Heart left ventricle (tissue), 16 donors: ENCODE measurements at places on chromosomes 1 and 21. TPM values are rescaled to one million over a fixed set of nuclear protein-coding genes. Genes with fewer than 3 reads are reported as not detected.

- H3K36me3 ChIP-seq, result no peaks in the 10 kb centered on the region
- no peak for DNase-seq
- H3K27me3 ChIP-seq, result no peaks in the 10 kb centered on the region
- H3K4me1 ChIP-seq, result no peaks in the 10 kb centered on the region
These were observed 1412.1 kb downstream of the PLA2G4A start for GRCh38 chr1:188240772-188241406.

DNA sequence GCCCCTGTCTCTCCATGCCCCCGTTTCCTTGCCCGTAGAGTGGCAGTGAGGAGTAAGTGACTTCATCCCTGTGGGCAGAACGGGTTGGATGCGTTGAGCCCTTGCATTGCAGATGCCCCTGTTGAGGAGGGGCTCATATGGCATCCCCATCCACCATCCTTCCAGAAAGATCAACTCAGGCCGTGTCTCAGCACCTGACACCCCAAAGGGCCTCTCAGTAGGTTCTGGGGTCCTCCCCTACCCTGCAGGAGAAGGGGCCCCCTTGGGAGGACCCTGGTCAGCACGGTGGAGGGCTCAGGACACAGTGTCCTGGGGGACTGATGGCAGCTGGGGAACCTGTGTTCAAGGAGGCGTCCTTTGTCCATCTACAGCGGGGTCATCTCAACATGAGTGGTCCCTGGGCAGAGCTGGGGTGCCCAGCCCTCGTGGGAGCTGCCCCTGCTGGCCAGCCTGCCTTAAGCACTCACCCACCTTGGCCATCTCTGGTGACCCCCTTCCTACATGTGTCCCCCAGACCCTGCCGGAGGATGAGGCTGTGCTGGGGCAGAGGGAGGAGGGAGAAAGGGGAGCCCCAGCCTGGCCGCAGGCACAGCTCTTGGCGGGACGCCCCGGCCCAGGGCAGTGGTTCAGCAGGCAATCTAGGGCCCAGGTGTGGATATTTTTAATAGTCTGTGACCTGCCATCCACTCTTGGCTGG is 48.2 kb upstream of the ACTRT2 start:
- H3K36me3 ChIP-seq, result no peaks in the 10 kb centered on the region
- H3K27ac ChIP-seq, result no peak overlapping the region
- no peaks in the 10 kb centered on the region for H3K4me1 ChIP-seq
- no peak overlapping the region for H3K4me3 ChIP-seq
- DNase-seq, result no peak

GRCh38 chr1:179175011-179175841 is 54.3 kb downstream of the ABL2 start:
- peak overlapping the region; percentile 46 for H3K27ac ChIP-seq
- H3K4me1 ChIP-seq, result peaks cover 16% of the 10 kb centered on the region
- DNase-seq, result no peak
- H3K4me3 ChIP-seq, result no peak overlapping the region
- no peaks in the 10 kb centered on the region for H3K27me3 ChIP-seq

DNA sequence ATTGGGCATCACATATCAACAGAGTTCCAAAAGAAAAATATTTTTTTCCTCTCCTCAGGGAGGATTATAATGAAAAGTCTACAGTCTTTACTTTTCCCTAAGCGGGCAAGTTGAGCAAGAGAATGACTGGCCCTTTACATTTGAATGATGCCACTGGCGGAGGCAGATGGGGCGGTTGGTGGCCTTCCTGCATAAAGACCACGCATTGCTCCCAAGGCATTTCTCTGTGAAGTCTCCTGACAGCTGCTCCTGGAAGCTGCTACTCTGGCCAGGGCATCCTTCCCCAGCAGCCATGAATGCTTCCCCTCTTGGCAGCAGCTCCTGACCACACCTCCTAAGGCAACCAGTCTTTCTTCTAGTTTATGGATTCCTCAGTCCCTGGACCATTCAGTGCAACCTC is 161.1 kb upstream of the RRP15 start:
- H3K27me3 ChIP-seq, result no peaks in the 10 kb centered on the region
- DNase-seq, result no peak
- no peak overlapping the region for H3K27ac ChIP-seq
- H3K4me3 ChIP-seq, result no peak overlapping the region
- no peaks in the 10 kb centered on the region for H3K4me1 ChIP-seq

GRCh38 chr1:22168412-22168973 is 25.6 kb upstream of the WNT4 start:
- no peak for DNase-seq
- H3K27me3 ChIP-seq, result no peaks in the 10 kb centered on the region
- no peak overlapping the region for H3K27ac ChIP-seq
- no peaks in the 10 kb centered on the region for H3K4me1 ChIP-seq
- H3K4me3 ChIP-seq, result no peak overlapping the region
- no peaks in the 10 kb centered on the region for H3K36me3 ChIP-seq

DNA sequence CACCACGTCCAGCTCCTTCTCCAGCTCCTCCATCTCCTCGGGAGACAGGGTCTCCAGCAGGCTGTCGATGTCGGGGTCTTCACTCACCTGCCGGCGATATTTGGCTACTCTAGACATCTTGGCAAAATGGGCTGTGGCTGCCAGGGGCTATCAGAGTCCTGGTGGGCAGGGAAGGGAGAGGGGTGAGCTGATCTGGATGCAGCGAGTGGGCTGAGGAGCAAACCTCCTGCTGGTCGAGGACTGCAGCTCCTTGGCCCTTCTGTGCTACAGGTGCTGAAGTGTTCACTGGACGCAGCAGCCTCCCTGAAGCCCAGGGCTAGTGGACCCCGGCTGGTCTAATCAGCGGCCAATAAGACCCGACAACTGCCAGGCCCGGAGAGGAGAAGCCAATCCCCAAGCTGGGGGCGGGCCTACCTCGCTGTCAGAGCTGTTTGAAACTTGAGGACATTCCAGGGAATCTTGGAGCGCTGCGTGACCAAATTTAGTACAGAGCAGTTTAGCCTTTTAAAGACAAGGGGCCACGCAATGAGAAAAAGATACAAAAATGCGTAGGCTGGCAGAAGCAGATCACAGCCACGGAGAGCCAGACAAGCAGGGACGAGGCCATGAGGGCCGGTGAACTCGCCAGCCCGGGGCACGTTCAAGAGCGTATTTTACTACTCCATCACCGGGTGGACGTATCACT is at the start of gene LMOD1:
TSS of gene LMOD1 (minus strand) at position 325 of the 685 bp plus-strand sequence. CDS start at position 117, 208 bp downstream.
- no peaks in the 10 kb centered on the region for H3K36me3 ChIP-seq
- no peaks in the 10 kb centered on the region for H3K4me1 ChIP-seq
- peak within 1 kb of the TSS; percentile 80 for H3K27ac ChIP-seq
- H3K4me3 ChIP-seq, result peak within 1 kb of the TSS; percentile 35
- no peaks in the 10 kb centered on the region for H3K27me3 ChIP-seq
- peak; percentile 86 for DNase-seq

GRCh38 chr1:184753608-184754475 is 816 bp downstream of the EDEM3 start:
- peak overlapping the region; percentile 97 for H3K27ac ChIP-seq
- H3K4me3 ChIP-seq, result peak overlapping the region; percentile 98
- peaks cover 27% of the 10 kb centered on the region for H3K4me1 ChIP-seq
- H3K36me3 ChIP-seq, result no peaks in the 10 kb centered on the region

- no peak for DNase-seq
- H3K4me1 ChIP-seq, result no peaks in the 10 kb centered on the region
- no peak overlapping the region for H3K4me3 ChIP-seq
- no peaks in the 10 kb centered on the region for H3K27me3 ChIP-seq
- H3K36me3 ChIP-seq, result no peaks in the 10 kb centered on the region
- H3K27ac ChIP-seq, result no peak overlapping the region
These were observed 229.3 kb downstream of the USH2A start for GRCh38 chr1:216193839-216194443.

- no peaks in the 10 kb centered on the region for H3K27me3 ChIP-seq
- peak; percentile 28 for DNase-seq
- peak overlapping the region; percentile 93 for H3K27ac ChIP-seq
- peaks cover 100% of the 10 kb centered on the region for H3K4me1 ChIP-seq
- H3K4me3 ChIP-seq, result no peak overlapping the region
These were observed 79.4 kb downstream of the ITPKB start for GRCh38 chr1:226659641-226660040.

- no peaks in the 10 kb centered on the region for H3K4me1 ChIP-seq
- H3K27me3 ChIP-seq, result no peaks in the 10 kb centered on the region
- H3K4me3 ChIP-seq, result no peak overlapping the region
- H3K27ac ChIP-seq, result no peak overlapping the region
- no peak for DNase-seq
- H3K36me3 ChIP-seq, result no peaks in the 10 kb centered on the region
These were observed 80.8 kb upstream of the GPR52 start for GRCh38 chr1:174366946-174367345.

- no peak overlapping the region for H3K27ac ChIP-seq
- H3K4me3 ChIP-seq, result no peak overlapping the region
- no peak for DNase-seq
- H3K36me3 ChIP-seq, result no peaks in the 10 kb centered on the region
- no peaks in the 10 kb centered on the region for H3K27me3 ChIP-seq
These were observed 119.8 kb upstream of the PTGFR start for GRCh38 chr1:78370779-78371482.

GRCh38 chr1:90512441-90512840 is 204.7 kb downstream of the BARHL2 start:
- no peaks in the 10 kb centered on the region for H3K36me3 ChIP-seq
- no peak overlapping the region for H3K27ac ChIP-seq
- H3K27me3 ChIP-seq, result peaks cover 4% of the 10 kb centered on the region
- no peak for DNase-seq
- no peak overlapping the region for H3K4me3 ChIP-seq
- H3K4me1 ChIP-seq, result no peaks in the 10 kb centered on the region

- H3K27ac ChIP-seq, result no peak overlapping the region
- no peak overlapping the region for H3K4me3 ChIP-seq
- H3K36me3 ChIP-seq, result no peaks in the 10 kb centered on the region
- H3K4me1 ChIP-seq, result no peaks in the 10 kb centered on the region
- H3K27me3 ChIP-seq, result no peaks in the 10 kb centered on the region
These were observed 212.7 kb downstream of the FAF1 start for GRCh38 chr1:50747394-50747793.

DNA sequence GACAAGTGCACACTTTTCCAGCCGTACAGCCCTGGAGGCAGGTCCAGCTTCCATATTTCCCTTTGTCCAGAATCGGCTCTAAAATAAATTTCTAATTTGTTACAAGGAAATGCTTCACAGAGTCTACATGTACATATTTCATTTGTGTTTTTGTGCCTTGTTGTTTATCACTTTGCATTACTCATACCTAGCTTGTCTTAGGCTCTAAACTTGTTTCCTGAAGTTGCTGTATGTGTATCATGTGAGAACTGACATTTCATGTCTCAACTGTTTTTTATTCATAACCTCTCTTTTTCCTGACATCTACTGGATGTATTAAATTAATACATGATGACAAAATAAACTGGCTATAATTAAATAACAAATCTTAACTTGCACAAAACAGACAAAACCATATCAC is 7.5 kb downstream of the CYYR1 start:
- H3K4me1 ChIP-seq, result no peaks in the 10 kb centered on the region
- no peak for DNase-seq
- peak overlapping the region; percentile 17 for H3K27ac ChIP-seq

GRCh38 chr1:56216218-56216617 is 363.1 kb downstream of the PLPP3 start:
- H3K36me3 ChIP-seq, result no peaks in the 10 kb centered on the region
- no peaks in the 10 kb centered on the region for H3K4me1 ChIP-seq
- no peak overlapping the region for H3K4me3 ChIP-seq
- H3K27me3 ChIP-seq, result no peaks in the 10 kb centered on the region

DNA sequence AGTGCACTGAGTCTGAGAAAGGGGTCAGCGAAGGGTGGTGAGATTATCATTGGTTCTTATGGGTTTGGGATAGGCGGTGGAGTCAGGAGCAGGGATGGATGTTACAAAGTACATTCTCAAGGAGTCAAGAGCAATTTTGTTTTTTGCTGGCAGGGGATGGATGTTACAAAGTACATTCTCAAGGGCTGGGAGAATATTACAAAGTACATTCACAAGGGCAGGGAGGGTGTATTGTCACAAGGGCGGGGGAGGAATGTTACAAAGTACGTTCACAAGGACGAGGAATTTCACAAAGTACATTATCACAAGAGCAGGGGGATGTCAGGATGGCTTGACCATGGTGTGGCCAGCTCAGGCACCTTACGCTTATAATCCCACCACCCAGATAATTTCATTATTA is 59.3 kb upstream of the FAM89A start:
- no peaks in the 10 kb centered on the region for H3K4me1 ChIP-seq
- H3K36me3 ChIP-seq, result no peaks in the 10 kb centered on the region
- no peak overlapping the region for H3K4me3 ChIP-seq
- DNase-seq, result no peak
- no peaks in the 10 kb centered on the region for H3K27me3 ChIP-seq

GRCh38 chr1:172383536-172383935 is 36.9 kb upstream of the C1orf105 start:
- no peak overlapping the region for H3K27ac ChIP-seq
- H3K27me3 ChIP-seq, result no peaks in the 10 kb centered on the region
- no peak overlapping the region for H3K4me3 ChIP-seq
- peaks cover 28% of the 10 kb centered on the region for H3K4me1 ChIP-seq
- no peaks in the 10 kb centered on the region for H3K36me3 ChIP-seq

DNA sequence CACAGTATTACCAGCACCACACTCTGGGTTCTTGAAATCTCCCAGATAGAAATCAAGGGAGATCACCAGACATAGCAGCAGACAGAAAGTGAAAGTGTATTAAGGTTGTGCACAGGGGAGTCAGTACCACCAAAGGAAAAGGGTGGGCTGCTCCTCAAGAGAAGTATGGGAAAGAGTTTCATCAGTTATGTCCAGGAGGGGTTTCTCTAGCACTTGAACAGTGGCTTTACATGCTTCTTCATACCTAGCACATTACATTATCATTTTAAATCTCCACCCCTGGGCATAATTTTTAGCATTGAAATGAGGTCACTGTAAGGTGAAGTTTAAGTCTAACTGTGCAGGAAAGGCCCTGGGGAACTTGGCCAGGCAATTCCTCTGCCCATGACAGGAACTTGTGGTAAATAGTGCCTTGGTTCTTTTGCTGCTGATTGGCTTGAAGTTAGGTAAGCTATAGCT is 601.0 kb downstream of the NUF2 start:
- no peaks in the 10 kb centered on the region for H3K4me1 ChIP-seq
- H3K27ac ChIP-seq, result no peak overlapping the region
- no peak for DNase-seq
- H3K27me3 ChIP-seq, result no peaks in the 10 kb centered on the region

PAQR6 gene
- total RNA-seq, result not detected

GJB4 gene
- total RNA-seq, result not detected

THEM5 gene
- not detected for total RNA-seq

PROX1 gene
- total RNA-seq, result 57.7 TPM

SLC9C2 gene
- 0.17 TPM for total RNA-seq

NPR1 gene
- total RNA-seq, result 24.7 TPM

PPIAL4G gene
- not detected for total RNA-seq

ANXA9 gene
- total RNA-seq, result 0.21 TPM

ZNF670 gene
- 1.7 TPM for total RNA-seq

LPAR3 gene
- total RNA-seq, result 9.6 TPM
